ENCODE measurements at places on chromosomes 3 and 15. TPM values are rescaled to one million over a fixed set of nuclear protein-coding genes. Genes with fewer than 3 reads are reported as not detected.

GRCh38 chr3:54888162-54888561 lies 39.7 kb downstream of the LRTM1 start:
- no peak for DNase-seq

GRCh38 chr15:31327669-31328427 lies 1.2 kb downstream of the KLF13 start:
- DNase-seq = peak; percentile 76

DNA sequence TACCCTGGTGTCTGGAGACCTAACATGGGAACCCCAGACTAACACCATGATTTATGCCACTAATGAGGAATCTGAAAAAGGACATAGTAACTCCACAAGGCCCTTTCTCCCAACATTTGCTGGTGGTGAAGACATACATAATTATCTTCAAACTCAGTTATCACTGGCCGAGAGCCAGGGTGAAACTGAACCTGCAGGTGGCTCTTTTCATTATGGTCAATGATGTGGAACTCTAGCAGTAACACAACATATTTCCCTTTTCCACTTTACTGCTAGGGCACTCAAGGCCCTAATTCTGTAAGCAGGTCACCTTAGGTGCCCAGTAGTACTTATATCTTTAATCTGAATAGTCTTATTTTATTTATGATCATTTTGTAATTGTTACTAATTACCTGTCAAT lies 326.4 kb upstream of the SATB1 start:
- no peak for DNase-seq

GRCh38 chr3:126485176-126485897 lies 9.6 kb upstream of the ZXDC start:
- DNase-seq = no peak

IQCF5 gene
- not detected for total RNA-seq

DNA sequence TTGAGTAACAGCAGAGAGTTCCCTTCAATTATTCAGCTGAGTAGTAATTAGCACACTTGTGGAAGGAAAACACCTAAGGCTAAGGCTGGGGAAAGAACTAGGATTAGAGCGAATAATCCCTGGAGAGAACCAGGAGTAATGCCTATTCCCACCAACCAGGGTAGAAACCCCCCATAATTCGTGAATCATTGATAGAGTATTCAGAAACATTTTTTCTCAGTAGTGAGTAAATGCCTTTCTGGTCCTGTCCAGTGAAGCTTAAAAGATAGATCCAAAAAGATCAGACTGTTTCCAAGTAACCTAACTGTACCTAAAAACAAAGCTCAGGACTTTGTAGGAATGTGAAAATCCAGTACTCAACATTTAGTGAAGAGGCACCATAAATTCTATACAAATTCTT lies 71.2 kb downstream of the DGKG start:
- DNase-seq = no peak

- no peak for DNase-seq
These were observed 136.0 kb upstream of the THBS1 start for GRCh38 chr15:39444735-39445470.

DNA sequence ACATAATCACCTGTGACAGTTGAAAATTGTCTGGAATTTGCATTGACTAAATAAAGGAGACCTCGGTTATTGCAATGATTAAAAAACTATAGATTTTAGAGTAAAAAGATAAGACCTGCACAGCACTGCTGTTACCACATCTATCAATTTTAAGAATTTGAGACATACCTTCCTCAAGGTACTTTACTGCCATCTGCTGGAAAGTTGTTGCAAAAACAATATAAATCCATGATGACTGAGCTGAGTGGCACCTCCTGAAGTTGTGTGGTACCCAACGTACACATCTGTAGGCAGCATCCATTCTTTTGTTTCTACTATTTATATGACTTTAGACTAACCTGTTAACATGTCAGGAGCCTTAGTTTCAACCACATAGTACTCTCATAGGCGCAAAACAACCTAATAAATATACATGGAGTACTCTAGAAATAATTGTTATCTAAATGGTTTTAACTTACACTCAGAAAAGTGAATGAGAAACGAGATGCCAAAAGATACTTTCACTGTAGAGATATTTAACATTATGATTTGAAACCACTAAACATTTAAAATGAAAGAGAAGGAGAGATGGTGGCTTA lies 106.7 kb downstream of the GHSR start:
- no peak for DNase-seq
